Progenitor cell of endocrine pancreas (in vitro differentiated cells): ENCODE measurements at places on chromosomes 12 and 14. TPM values are rescaled to one million over a fixed set of nuclear protein-coding genes. Genes with fewer than 3 reads are reported as not detected.

Gene ACTR6
- 22.0 and 29.7 TPM in 2 replicates for total RNA-seq

Gene CLEC4A
- 0.36 and 1.0 TPM in 2 replicates for total RNA-seq

Gene FAM222A
- total RNA-seq: 11.6 and 12.7 TPM in 2 replicates

Gene ADAMTS20
- 0.19 and 0.33 TPM in 2 replicates for total RNA-seq

Gene ZNF641
- 33.5 and 34.2 TPM in 2 replicates for total RNA-seq

GRCh38 chr12:95181103-95181502 lies 36.2 kb downstream of the FGD6 start:
- DNase-seq: no peak

- no peak for DNase-seq
Measured at GRCh38 chr12:24436667-24437066, 487.2 kb upstream of the SOX5 start.

DNA sequence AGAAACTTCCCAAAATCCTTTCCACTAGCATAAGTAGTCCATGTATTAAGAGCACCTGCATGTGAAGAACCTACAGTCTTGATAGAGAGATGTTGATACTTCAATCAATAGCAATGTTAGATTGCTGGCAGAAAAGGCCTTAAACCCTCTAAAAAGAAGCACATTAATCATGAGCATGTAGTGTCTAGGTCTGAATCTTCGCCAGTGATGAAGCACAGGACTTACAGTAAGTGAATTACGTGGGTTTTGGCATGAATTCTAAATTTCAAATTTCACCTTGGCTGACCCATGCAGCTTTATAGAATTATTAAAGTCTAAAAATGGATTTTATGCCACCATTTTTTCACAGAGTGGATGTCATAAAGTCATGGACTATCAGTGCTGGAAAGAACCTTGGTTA lies 791.6 kb upstream of the NOVA1 start:
- no peak for DNase-seq

DNA sequence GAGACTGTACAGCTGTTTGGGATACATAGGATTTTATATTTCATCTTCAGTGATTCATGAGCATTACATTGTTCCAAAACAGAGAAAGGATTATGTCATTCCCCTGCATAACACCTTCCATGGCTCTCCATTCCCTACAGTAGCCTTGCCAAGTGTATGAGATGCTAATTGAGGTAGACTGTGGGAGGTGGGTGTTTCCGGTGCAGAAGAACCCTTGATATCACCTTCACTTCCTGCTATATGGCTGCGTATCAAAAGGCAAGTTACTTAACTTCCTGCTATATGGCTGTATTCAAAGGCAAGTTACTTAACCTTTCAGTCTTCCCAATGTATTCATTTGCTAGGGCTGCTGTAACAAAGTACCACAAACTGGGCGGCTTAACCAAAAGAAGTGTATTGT lies 11.2 kb downstream of the FAR2 start:
- no peak for DNase-seq

- DNase-seq: no peak
Measured at GRCh38 chr12:96514328-96514727, 25.0 kb downstream of the CFAP54 start.

DNA sequence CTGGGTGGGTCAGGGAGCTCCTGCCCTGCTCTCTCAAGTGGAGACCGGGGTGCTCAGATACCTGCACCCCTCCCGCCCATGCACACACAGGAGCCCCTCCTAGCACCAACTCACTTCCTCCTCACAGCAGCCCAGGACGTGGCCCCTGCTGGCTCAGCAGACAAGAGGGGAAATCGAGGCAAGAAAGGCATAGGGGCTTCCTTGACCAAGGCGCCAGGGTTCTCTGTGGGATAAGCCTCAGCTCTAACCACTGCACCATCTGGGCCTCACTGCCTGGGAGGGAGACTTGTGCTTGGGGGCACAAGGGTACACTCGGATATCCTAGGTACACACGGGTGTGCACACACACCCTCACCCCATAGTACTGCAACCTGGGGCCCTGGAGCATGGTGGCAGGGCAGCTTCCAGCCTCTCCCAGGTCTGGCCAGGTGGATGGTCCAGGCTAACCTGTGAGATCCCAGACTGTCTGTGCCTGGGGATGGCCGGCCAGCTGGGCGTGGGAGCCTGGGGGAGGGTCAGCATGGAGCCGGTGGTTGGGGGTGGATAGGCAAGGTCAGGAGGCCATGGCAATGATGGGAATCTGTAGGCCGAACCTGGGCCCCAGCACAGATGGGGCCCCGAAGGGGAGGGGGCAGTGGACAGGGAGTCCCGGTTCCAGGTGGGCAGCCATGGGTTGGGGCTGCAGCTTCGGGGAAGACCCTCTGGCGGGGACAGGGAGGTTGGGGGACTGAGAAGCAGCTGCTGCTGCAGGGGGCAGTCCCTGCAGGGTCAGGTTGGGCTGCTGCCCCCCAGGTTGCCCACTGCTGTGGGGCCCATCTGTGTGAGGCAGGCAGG lies 312.4 kb downstream of the TMEM121 start:
- DNase-seq: no peak

DNA sequence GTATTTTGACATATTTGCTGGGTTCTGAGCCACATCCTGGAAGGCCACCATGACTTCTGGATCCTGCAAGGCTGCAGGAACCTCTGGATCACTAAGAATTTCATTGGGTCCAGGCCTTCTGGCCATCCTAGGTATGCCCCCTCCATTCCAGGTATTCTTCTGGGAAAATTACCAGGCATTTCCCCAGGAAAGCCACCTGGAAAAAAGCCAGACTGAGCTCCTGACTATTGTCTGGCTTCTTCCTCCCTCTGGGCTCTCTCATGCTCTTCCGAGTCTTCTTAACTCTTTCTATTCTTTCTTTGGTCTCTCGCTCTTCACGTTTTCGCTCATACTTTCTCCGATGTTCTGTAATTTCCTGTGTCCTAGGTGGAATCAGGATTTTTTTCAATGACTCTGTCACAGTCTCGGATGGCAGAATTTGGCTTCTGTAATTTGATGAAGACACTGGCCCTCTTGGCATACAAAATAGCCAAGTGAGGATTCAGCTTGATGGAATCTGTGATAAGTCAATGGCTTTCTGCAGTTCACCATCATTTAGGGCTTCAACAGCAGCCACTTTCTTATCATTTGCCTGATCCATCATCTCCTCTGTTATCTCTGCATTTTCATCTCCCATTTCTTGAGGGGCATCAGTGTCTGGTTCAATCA lies 42.6 kb downstream of the ATP23 start:
- DNase-seq: no peak

DNA sequence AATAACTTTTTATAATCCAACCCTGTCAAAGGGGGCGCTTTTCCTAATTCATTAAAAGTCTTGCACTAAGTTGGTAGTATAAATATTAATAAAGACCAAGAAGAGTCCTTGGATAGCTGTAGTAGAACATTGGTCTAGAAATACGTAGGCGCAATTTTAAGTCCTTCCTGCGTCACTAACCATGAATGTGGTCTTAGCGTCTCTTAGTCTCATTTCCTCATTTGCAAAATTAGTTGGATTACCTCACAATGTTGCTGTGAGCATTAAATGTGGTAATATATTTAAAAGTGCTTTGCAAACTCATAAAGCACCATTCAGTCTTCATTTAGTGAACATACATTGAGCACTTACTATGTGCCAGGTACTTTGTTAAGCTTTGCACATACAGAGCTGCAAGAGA lies 149.7 kb downstream of the AEBP2 start:
- no peak for DNase-seq

- DNase-seq: no peak
Measured at GRCh38 chr12:5742258-5742657, 202.8 kb downstream of the ANO2 start.

DNA sequence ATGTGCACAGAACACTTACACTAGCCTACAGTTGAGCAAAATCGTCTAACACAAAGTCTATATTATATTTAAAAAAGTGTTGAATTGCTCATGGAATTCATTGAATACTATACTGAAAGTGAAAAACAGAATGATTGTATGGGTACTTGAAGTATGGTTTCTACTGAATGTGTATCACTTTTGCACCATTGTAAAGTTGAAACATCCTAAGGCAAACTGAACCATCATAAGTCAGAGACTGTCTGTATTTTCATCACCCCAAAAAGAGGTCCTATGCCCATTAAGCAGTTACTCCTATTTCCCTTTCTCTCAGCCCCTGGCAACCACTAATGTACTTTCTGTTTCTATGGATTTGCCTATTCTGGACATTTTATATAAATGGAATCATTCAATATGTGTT lies 4.4 kb upstream of the AMIGO2 start:
- no peak for DNase-seq

DNA sequence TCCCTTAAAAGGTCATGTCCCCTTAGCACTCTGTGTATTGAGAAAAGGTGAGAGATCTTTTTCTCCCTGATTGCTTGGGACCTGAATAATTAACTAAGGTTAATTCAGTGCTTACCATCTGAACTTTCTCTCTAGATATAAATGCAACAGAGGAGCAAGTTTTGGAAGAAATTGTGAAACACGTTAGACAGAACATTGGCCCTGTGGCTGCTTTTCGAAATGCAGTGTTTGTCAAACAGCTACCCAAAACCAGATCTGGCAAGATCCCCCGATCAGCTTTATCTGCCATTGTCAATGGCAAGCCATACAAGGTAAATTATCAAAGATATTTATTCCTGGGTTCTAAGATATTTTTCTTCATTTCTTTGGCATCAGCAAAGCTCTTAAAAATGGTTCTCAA lies 175.5 kb downstream of the ACSS3 start:
- no peak for DNase-seq

DNA sequence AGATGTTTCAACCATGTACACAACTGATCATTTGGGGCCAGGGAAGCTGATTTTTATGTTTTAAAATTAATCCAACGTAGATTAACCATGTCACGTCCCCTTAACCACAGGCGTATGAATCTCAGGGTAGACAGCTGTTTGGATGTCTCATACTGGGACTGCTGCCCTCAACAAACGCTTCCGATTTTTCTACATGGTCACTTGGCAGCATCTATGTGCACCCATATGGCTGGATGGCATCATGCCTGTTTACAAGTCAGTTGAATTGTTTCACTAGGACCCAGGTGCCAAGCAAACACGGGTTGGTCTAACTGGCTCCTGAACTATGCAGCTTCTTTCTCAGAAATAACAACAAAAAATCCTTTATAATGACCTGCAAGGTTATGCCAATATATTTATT lies 393.8 kb downstream of the NPAS3 start:
- DNase-seq: no peak

GRCh38 chr14:64990296-64990695 lies 3.6 kb downstream of the FNTB start:
- DNase-seq: no peak

DNA sequence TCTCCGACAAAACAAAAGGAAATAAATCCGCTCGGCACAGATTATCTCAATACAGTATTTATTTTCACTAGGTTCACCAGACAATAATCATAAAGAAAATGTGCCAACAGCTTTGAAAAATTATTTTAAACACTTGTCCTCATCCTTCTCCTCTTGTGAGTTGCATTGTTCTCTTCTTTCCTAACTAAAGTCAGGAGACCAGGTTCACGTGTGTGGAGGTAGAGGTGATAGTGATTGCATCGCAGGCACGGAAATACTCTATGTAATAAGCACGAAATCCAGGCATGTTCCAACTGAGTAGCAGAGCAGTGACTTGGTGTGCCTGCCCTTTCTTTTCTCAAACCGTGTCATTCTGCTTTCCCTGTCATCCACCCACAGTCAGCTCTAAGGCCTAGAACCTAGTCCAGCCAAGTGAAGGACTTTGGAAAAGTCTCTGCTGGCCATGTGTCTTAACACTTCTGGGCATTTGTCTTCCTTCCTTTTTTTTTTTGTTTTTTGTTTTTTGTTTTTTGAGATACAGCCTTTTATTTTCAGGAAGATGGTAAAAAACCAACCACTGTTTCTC lies 939 bp upstream of the SEL1L start:
- DNase-seq: no peak

DNA sequence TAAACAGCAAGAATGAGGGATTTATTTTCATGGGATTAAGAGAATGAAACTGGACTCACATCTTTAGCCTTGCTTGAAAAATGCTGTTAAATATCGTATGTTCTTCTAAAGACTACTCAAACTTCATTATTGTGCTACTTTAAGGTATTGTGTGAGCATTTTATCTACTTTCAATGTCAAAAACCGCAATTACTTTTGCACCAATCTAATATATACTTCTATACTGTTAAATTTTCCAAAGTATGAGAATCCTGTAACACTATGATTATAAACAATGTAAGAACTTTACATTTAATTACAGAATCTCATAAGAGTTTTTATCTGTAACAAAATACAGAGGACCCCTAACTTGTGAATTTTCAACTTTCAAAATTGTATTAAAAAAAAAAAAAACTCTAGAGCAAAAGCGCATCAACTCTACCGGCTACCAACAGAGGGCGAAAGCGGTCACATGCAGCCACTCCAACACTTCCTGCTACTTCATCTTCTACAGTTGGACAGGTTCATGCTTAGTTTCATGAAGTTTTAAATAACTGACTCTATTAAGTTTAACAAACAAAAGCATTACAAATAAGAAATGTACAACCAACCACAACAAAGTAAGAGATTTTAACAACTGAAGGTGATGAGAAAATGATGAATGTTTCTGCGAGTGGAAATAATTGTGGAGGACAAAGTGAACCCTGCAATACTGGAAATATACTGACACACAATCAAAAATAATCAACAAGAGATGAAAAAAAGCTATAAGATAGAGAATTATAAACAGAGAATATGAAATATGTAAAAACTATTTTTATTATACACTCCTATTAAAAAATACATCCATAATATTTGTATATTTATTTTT lies 210.9 kb downstream of the MED13L start:
- peak; percentile 14 for DNase-seq

- DNase-seq: peak; percentile 6
Measured at GRCh38 chr14:101072070-101072469, 168.5 kb upstream of the RTL1 start.

- DNase-seq: no peak
Measured at GRCh38 chr12:121838126-121838525, 20.5 kb downstream of the HPD start.

- no peak for DNase-seq
Measured at GRCh38 chr12:5827591-5827990, 117.5 kb downstream of the ANO2 start.

DNA sequence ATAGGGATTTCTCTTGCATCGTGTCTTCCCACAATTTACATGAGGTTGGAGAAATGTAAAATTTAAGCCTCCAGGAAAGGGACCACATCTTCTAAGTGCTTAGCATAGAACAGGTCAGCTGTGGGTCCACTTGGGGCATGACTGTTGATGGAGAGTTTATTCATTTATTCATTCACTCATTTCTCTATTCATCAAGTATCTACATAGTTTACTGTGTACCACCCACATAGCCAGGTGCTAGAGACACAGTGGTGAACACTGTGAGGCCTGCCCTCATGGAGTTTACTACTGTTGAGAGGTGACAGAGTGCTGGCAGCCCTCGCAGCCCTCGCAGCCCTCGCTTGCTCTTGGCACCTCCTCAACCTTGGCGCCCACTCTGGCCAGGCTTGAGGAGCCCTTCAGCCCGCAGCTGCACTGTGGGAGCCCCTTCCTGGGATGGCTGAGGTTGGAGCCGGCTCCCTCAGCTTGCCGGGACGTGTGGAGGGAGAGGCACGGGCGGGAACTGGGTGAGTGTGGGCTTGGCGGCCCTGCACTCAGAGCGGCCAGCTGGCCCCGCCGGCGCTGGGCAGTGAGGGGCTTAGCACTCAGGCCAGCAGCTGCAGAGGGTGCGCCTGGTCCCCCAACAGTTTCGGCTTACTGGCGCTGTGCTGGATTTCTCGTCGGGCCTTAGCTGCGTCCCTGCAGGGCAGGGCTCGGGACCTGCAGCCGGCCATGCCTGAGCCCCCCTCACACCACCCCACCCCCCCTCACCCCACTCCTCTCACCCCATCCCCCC lies 1.7 kb upstream of the JPH4 start:
- DNase-seq: no peak
